ENCODE measurements at places on chromosomes 12 and 14. TPM values are rescaled to one million over a fixed set of nuclear protein-coding genes. Genes with fewer than 3 reads are reported as not detected.

DNA sequence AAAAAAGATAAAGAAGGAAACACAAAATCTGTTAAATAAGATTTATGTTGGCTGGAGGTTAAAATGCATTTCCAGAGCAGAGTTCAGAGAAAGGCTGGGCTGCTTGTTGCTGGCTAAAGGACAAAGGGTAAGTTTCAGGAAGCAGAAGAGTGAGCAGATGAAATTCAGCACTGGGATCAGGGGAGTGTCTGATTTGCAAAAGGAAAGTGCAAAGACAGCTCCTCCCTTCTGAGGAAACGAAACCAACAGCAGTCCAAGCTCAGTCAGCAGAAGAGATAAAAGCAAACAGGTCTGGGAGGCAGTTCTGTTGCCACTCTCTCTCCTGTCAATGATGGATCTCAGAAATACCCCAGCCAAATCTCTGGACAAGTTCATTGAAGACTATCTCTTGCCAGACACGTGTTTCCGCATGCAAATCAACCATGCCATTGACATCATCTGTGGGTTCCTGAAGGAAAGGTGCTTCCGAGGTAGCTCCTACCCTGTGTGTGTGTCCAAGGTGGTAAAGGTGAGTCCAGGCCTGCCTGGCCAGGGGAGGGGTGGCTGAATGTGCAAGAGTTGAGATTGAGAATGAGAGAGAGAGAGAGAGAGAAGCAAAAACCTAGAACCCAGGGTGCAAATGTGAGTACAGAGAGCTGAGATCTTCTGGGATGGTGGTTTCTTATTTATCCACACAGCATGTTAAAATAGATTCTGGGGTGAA is at the start of gene OAS1:
Gene OAS1 (plus strand): TSS at position 251 of the 703 bp plus-strand sequence. CDS start 78 bp downstream, at position 329.
- H3K27ac ChIP-seq, result peak within 1 kb of the TSS; percentile 95
- H3K36me3 ChIP-seq, result peaks cover 34% of the 10 kb centered on the region
- no peaks in the 10 kb centered on the region for H3K27me3 ChIP-seq
- DNase-seq, result peak; percentile 49
- H3K4me3 ChIP-seq, result peak within 1 kb of the TSS; percentile 95

GRCh38 chr12:122021822-122022392 is at the start of gene BCL7A:
BCL7A (plus strand) TSS chr12:122021884; CDS start chr12:122022092, 208 bp downstream.
- H3K4me1 ChIP-seq, result peaks cover 13% of the 10 kb centered on the region
- H3K36me3 ChIP-seq, result peaks cover 4% of the 10 kb centered on the region
- H3K27ac ChIP-seq, result peak within 1 kb of the TSS; percentile 92
- peaks cover 32% of the 10 kb centered on the region for H3K27me3 ChIP-seq

CCT2 gene
- 442 TPM for total RNA-seq

CEP128 gene
- 22.0 TPM for total RNA-seq

DNA sequence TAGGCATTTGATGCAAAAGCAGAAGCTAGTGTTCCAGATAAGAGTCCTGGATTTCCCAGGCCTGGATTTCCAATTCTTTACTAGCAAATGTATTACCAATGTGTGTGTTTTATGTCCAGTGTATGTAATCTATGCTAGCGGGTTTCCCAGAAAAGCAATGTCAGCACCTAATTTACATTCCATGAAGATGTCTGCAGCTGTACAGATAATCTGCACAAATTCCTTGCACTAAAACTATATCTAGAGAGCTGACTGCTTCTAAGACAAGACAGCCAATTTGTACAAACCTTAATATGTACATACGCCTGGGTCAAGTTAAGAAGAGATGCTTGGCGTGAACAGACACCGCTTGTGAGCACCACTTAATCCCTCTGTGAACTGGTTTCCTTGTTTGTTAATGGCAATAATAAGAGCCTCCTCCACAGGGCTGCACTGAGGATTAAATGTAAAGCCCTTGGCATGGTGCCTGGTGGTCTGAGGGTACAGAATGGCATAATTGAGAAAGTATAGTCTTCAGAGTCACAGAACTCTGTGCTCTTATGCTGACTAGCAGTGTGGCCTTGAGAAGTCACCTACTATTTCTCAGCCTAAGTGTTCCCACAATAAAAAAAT is 185.6 kb downstream of the EPS8 start:
- no peak for DNase-seq
- H3K27me3 ChIP-seq, result no peaks in the 10 kb centered on the region
- H3K4me1 ChIP-seq, result no peaks in the 10 kb centered on the region
- H3K36me3 ChIP-seq, result no peaks in the 10 kb centered on the region
- H3K27ac ChIP-seq, result no peak overlapping the region

ITGA7 gene
- total RNA-seq, result 1.1 TPM

DNA sequence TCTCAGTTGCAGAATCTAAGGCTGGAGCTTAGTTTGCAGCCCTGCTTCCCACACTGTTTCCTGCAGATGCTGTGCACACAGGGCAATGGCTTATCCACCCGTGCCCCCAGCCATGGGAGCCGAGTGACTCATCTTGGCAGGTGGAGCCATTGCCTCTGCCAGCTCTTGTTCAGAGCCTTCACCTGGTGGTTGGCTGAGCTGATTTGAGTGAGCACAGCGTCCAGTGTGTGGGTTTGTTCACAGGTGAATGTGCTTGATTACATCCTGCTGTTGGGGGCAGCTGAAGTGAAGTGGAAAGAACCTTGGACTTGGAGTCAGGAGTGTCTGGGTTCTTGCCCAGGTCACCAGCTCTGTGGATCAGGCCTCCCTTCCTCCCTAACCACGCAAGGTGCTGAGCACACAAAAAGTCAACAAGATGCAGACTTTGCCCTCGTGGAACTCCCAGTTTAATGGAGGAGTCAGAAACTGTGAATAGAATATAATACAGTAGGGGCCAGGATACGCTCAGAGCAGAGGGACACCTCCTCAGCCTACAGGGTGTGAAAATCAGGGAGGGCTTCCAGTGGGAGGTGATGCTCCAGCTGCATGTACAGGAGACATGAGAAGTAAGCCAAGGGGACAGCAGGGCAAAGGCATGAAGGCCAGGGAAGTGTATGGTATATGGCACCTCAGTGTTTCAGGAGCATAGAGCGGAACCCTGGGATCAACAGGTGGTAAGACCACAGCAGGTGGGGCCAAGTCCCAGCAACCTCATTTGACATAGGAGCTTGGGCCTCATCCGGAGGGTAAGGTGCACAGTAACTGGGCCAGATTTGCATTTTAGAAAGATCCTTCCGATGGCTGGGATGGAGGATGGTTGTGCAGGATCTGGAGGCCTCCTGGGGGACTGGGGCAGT is 22.8 kb downstream of the JDP2 start:
- no peaks in the 10 kb centered on the region for H3K36me3 ChIP-seq
- DNase-seq, result no peak
- H3K4me1 ChIP-seq, result peaks cover 15% of the 10 kb centered on the region
- H3K27me3 ChIP-seq, result no peaks in the 10 kb centered on the region

DNA sequence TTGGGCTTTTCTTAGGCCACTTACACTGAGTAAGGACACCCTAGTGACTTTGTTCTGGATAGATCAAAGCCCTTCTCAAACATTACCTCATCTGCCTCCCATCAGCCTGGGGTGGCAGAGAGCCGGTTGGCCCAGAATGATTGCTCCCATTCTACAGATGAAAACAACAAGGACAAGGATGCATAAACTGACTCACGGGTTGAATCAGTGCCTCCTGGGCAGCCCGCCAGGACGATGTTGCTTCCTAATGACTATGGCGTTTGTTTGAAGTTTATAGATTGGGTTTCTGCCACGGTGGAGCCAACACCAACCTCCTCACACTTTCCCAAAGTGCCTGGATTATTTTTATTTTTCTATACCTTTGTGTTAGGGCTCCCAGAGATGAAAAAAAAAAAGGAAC is 3.6 kb upstream of the VRK1 start:
- H3K36me3 ChIP-seq, result peaks cover 3% of the 10 kb centered on the region
- no peak overlapping the region for H3K4me3 ChIP-seq

All from activated T-helper 1 cell treated with anti-CD3 and anti-CD28 coated beads, Interleukin-12 subunit alpha, Interleukin-12 subunit beta, Interleukin-2, Interleukin-4 antibody, amounts not matched to agents 30 ng/mL and 10 ng/mL and 1 ng/mL, durations not matched to agents 14 hours and 24 hours and 36 hours (primary cell).